ENCODE measurements at places on chromosomes 4 and X.

GRCh38 chrX:72309297-72310071 is 3.8 kb upstream of the CITED1 start:
- no peak for DNase-seq

DNA sequence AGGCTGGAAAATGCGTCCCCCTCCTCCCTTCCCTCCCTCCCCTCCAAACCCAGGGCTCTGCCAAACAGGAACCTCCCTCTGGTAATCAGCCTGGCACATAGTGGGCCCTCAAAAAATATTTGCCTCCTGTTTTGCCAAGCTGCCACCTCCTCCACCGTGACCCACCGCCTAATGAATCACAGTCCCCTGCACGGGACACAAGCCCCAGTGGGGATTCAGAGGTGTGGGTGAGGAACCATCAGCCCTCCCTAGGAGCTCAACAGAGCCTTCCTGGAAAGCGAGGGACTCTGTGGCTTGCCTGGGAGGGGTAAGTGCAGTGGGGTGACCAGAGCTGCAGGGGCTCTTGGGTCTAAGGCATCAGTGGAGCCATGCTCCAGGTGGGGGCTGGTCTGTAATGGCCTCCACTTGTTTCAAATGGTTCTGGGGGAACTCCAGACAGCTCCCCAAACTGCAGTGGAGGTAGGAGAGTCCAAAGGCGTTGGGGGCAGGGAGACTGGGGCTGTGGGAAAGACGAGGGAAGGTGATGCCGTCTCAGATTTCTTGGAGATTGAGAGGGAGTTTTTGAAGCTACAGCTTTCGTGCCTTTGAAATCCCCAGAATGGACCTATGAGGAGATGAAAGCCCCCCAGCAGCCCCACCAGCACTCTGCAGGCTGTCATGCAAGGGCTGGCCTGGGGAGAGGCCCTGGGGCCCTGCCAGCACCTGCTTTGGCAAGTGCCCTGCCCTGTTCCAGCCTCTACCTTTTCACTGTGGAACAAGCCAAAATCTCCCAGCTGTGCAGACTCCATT is 1.0 kb upstream of the PPP2R2C start:
- peak; percentile 2 for DNase-seq

- DNase-seq = no peak
Measured at GRCh38 chrX:129759576-129760061, 20.1 kb upstream of the SASH3 start.

- no peak for DNase-seq
Measured at GRCh38 chr4:182250446-182250845, 7.2 kb downstream of the TENM3 start.

DNA sequence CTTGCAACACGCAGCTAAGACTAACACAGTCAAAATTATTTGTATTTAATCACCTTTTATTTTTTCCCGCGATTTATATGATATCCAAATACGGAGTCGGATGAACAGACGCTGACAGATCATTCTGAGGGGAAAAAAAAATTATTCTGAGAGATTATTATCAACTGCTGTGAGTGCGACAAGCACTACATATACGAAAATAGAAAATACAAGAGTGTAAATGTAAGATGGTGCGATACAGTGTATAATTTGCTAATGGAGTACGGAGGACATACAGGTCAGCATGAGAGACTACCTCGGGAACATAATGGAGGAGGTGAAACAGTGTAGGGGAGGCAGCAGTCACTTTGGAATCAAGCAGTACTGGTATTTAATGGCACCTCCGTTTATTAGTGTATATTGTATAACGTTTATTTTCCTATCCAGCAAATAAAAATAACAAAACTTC is 2.8 kb upstream of the LIN54 start:
- no peak for DNase-seq

DNA sequence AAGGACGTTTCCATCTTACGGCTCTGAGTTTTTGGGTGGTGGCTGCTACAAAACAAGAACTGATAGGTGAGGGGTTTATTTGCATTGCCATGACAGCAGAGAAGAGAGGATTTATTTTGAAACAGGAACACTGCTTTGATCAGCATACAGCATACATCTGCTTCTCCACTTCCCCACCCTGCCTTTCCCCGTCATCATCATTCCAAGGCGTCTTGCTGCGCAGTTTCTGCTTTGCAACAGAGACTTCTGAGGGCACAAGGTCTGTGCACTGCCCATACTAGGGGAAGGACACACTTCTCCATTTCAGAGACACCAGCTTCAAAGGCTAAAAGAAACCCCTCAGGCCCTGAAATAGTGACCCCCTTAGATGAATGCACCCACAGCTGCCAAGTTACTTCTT is 19.1 kb downstream of the STARD8 start:
- DNase-seq = no peak

DNA sequence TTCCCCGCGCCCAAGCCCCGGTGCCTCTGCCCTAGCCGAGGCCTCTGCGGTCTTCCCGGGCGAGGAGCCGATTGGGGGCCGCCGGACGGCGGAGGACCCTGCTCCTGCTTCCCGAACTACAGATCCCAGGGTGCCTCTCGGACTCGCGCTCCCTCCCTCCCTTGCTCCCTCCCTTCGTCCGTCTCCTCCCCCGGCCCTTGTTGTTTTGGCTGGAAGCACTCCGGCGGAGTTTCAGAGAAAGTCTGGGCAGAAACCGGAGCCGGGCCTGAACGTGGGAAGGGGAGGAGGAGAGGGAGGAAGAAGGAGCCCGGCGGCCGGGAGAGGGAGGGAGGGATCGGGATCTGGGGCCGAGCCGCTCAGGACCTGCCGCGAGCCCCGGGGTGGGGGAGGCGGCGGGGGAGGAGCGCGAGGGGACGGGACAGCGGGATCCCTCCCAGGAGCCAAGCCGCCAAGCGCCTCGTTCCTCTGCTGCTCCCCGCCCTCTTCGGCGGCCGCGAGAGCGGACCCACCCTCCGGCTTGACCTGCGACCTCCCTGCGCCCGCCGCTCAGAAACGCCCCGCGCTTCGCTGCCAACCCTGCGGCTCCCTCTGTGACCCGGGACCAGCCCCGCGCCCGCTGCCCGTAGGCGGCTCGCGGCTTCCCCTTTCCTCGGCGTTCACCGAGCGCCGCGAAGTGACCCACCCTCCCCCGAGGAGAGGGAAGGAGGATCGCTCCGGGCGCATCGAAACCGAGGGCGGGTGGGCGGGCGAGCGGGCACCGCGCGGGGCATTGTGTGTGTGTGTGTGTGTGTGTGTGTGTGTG is 496 bp upstream of the GAB1 start:
- peak; percentile 44 for DNase-seq

- no peak for DNase-seq
Measured at GRCh38 chrX:7318241-7318640, 170.3 kb upstream of the PUDP start.

GRCh38 chr4:36432586-36432985 is 151.2 kb downstream of the DTHD1 start:
- DNase-seq = no peak

DNA sequence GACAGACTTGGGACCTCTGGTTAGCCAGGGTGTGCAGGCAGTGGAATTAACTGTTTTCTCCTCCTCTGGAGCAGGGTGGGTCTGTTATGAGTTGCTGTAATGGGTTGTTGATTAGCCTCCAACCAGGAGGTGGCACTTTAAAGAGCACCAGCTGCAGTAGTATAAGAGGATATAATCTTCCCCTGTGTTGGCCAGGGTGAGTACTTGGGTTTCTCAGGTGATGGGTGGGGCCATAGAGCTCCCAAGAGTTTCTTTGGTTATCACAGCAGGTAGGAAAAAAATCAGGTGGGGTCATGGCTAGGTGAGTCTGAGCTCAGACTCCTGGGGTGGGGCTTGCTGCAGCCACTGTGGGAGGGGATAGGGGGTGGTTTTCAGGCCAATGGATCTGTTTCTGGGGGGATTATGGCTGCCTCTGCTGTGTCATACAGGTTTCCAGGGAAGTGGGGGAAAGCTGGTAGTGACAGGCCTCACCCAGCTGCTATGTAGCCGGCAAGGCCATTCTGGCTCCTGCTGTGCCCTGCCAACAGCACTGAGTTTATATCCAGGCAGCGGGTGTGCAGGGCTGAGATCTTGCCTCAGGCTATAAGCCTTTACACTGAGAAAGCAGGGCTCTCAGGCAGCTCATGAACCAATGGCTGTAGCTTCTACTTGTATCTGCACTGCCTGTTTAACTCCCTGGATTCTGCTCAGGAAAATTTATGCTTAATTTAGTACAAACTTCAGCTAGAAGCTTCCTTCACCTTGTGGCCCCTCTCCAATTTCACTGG is 70.1 kb downstream of the CCNG2 start:
- DNase-seq = no peak

DNA sequence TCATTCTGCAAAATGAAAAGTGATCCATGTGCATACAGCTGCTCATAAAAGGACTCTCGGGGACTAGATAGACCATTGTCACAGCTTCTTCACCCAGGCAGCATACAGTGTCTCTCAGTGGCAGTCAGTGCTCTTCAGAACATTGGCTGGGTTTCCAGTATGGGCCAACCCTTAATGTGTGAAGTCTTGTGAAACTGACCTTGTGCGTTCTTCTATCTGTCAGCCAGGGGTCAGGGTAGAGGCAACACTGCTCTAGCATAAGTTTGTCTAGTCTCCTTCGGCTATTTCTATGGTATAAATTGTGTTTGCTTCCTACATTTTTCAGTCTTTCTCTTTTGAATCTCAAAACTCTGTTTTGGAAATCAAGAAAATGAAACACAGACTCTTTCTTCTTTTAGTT is 37.0 kb upstream of the SMIM31 start:
- no peak for DNase-seq

DNA sequence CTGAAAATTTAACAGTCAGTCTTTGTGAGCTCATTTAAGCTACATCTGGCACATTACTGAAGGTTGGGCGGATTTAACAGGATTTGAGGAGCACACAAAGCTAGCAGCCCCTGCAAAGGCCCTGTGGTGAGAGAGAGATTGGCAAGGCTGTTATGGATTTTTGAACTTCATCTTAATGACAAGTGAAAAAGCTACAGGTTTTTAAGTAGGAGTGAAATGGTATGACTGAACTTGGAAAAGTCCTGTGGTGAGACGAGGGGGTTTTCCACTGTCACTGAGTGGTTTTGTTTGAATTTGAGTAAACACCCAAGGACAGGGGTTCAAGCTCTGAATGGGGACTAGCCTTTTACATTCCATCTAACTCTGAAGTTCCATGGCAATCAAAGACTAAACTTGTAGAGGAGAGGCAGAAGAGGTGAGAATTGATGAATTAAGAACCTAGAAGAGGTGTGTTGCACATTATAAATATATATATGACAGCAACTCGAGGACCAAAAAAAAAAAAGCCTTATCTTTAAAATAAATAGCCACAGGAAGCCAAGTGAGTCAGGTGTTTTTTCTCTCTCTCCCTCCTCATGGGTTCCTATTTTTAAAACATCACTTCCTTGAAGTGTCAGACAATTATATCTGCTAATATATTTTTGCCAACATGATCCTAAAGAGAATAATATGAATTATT is 47.8 kb upstream of the CLNK start:
- no peak for DNase-seq

- DNase-seq = no peak
Measured at GRCh38 chr4:123676071-123676889, 279.7 kb downstream of the SPRY1 start.

Measured in omental fat pad (tissue), 4 donors.